Jurkat, Clone E6-1 (cell line): ENCODE measurements at places on chromosomes 1 and 21.

DNA sequence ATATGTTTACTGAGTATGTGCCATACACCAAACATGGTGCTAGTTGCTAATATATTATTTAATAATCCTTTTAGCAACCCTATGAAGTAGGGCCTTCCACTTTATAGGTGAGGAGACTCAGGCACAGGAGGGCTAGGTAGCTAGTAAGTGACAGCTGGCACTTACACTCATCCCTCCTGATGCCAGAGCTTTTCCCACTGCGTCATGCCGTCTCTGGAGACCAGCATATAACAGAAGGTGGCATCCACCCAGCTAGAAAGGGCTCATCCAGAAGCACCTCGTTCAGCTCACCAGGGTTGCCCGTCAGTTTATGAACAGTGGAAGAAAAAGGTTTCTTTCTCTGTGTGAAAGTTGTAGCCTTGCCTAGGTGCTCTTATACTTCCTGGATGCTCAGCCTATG, 108.9 kb downstream of the NOS1AP start:
- DNase-seq = no peak

DNA sequence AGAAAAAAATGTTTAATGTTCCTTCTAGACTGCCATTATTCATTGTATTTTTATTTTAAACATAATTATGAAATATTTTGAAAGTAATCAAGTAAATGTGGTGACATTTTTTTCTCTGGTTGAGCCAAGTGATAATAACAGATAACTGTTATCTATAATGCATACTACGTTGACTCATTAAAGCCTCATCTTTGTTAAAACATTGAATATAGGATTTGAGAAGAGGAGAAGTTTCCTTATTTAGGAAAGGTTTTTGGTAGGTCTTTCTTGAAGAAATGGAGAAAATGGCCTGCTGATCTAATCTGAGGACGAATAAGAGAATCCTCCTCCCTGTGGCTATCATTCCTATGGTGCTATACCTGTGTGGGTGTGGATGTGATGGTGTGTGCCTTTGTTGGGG, 89.0 kb downstream of the NFIA start:
- DNase-seq = no peak

DNA sequence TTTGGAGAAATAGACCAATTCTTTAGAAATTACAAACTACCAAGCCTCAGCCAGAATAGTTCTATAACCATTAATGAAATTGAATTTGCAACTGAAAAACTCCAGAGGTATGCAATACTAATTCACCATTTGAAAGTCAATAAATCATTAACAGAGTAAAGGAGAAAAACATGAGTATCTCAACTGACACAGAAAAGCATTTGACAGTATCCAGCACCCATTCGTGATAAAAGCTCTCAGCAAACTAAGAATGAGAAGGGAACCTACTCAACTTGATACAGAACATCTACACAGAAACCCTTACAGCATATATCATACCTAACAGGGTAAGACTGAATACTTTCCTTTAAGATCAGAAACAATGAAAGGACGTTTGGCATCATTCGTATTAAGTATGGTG, 54.3 kb downstream of the ST6GALNAC5 start:
- DNase-seq = no peak

GRCh38 chr1:182835806-182836205, 3.3 kb upstream of the DHX9 start:
- no peak for DNase-seq

GRCh38 chr1:118325550-118326225, 140.7 kb upstream of the SPAG17 start:
- no peak for DNase-seq

DNA sequence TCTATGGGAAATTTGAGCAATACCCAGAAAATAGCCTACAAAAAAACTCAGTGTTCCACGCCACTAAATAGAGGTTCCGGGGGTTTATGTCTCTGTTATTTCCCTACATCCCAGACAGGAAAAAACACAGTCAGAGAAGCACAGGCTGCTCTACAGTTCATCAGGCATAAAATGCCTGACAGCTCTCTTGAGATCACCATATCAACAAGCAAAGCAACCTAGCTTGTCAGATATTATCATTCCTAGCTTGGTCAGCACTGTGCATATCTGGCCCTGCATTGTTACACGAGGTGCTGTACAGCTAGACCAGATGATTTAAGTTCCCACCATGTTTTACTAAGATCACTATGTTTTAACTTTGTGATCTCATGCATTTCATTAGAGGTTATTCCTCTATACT, 172.6 kb downstream of the PTPRC start:
- DNase-seq = no peak

GRCh38 chr1:39952359-39953110, 2.4 kb upstream of the MFSD2A start:
- DNase-seq = no peak

DNA sequence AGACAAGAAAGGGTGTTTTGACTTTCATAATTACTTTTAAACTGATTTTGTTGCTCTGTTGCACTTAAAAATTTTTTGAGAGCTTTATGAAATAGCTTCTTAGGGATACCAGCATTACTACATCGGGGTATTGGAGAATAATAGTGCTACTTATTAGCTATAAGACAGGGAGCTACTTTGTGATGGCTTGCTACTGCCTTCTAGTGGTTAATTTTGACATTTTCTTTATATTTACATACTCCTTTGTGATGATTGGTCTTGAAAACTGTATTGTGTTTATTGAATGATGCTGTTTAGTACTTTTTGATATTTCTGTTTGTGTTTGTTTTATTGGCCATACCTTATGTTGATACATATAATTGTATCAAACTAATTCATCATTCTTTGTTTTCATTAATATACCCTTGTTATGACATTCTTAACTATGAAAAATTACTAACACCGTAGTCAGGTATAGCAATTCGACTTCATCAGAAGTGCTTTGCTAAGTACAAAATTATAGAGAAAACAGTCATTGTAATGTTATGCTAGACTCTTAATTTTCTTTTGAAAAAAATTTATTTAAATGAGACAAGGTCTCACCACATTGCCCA, 85.5 kb downstream of the CLIC4 start:
- DNase-seq = peak; percentile 60

GRCh38 chr1:222680080-222680479, 32.2 kb downstream of the AIDA start:
- DNase-seq = no peak

GRCh38 chr1:233427907-233428306, 100.4 kb downstream of the MAP3K21 start:
- DNase-seq = no peak

GRCh38 chr1:154852845-154853244, 17.2 kb downstream of the KCNN3 start:
- DNase-seq = no peak

GRCh38 chr21:46641656-46642055, 6.2 kb downstream of the PRMT2 start:
- no peak for DNase-seq

DNA sequence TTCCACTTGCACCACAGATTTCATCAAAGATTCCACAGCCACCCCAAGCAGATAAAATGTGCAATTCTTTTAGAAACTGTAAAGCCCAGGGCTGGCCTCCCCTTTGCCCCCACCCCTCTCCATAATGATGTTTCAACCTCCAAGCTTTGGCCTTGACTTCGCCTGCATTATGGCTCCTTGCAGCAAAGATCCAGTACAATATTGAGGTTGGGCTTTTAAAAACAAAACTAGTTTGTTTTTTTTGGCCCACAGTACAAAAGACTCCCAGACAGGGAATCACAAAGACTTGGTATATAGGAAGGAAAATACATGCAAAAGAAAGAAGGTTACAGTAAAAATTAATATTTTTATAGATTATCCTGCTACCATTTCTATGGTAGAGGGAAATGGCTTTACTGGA, 356.5 kb upstream of the PTBP2 start:
- DNase-seq = no peak

- no peak for DNase-seq
These were observed 738.4 kb downstream of the USP25 start for GRCh38 chr21:16468184-16468583.

DNA sequence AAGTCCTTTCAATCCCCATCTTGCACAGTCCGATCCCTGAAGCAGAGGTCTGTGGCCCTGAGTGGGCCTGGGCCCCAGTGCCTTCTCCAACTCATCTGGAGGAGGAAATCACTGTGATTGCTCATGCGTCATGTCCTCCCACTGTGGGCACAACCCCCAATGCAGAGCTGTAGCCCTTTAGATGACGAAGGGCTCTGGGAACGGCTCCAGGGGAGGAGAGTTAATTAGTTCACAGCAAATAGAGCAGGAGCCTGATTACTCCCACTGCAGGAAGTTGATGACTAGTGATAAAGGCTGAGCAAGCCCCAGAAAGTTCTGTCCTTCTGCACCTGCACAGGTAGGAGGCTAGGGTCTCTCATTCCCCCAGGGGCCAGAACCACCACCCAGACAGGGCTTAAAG, 111.5 kb downstream of the CCDC185 start:
- DNase-seq = no peak

DNA sequence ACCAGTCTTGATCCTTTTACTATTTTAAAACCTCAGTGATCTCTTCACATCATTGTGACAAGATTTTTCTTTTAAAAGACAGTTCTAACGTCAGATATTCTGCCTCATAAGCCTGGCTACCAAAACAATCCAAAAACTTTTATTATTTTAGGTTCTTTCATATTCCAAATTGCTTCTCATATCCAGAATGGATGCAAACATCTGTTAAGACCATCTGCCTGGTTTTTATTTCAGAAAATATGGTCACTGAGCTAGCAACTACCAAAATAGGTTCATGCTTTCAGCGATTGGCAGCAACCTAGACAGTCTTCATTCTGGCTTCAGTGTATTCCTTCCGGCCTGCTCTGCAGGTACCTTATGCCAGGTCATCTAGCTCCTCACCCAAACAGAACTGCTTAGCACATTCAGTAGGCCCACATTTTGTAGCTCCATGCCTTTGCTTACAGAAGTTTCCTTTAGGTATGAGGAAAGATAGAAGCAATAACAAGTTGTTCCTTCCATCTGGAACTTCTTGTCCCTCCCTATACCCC, 59.0 kb upstream of the CACYBP start:
- DNase-seq = no peak

DNA sequence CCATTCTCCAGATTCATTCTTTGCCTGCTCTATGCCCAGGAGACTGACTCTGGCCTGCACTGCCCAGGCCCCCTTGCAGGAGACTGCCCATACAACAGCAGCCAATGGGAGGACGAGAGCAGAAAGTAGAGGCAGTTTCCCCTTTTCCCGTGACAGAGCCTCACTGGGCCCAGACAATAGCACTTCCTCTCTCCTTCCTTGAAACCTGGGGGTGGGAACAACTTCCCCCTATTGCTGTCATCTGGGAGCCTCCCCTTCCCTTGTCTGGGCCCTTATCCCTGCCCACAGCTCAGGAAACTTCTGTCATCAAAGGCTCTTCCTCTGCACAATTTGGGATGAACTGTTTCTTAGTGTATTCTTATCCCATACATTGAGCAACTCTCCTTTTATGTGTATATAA, 60.8 kb upstream of the KCNJ15 start:
- DNase-seq = no peak

GRCh38 chr1:214352838-214353237, 71.9 kb downstream of the SMYD2 start:
- DNase-seq = no peak

GRCh38 chr21:33244779-33245105, 15.0 kb downstream of the IFNAR2 start:
- DNase-seq = no peak

- no peak for DNase-seq
These were observed 262.4 kb downstream of the USP25 start for GRCh38 chr21:15992171-15992570.

DNA sequence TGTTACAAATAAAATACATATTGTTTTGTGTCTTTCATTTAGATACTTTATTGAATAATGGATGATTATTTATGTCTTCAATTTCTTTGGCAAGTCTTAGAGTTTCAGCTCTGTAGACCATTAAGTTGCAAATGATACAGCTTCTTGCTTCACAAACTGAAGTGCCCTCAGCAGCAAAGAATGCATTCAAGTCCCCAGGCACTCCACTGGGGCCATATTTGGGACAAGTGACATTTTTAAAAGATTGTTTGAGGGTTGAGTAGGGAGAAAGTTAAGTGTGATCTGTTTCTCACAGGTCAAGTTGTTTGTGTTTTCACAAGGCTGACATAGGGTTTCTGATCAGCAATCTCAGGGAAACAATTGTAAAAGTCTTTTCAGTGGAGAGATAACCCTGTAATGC, 400.7 kb downstream of the PLA2G4A start:
- DNase-seq = no peak

DNA sequence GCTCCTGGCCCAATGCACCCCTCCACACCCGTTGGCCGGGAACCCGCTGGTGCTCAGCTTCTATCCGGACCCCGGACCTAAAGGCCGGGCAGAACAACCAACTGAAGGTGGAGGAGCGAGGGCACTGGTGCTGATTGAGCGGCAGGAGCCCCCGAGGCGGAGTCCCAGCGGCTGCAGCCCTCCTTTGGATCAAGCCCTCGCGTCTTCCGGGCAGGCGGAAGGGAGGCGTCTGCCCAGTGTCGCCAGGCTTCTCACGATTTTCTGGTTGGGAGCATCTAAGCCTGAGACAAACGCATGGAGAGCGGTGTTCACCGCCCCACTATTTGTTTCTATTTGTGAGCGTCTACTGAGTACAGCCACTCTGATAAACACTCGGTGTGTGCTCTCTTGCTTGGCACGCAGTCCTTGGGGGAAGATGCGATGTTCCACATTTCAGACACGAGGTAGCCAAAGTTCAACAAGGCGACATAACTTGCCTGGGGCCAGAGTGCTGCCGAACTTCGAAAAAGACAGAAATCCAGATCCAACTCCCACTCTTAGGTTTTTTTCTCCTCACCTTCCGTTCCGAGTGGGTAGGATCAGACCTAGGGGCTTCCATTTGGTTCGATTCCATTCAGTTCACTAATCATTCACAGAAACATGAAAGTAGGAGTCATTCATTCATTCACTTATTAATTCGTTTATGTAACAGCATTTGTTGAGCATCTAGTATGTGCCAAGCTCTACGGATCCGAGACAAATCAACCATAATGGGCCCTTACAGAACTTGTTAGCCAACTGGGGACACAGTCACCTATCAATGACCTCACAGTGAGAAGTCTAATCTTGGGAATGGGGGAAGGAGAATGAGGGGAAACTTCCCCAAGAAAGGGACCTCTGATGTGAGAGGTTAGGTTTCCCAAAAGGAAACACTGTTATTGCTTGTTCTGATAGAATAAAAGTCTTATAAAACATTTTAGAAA, 4.9 kb upstream of the DMRTA2 start:
- DNase-seq = no peak

GRCh38 chr1:193709607-193710006, 523.2 kb upstream of the B3GALT2 start:
- no peak for DNase-seq
